Vagina (tissue), 2 donors: ENCODE measurements at places on chromosomes 7 and 10. TPM values are rescaled to one million over a fixed set of nuclear protein-coding genes. Genes with fewer than 3 reads are reported as not detected.

DNA sequence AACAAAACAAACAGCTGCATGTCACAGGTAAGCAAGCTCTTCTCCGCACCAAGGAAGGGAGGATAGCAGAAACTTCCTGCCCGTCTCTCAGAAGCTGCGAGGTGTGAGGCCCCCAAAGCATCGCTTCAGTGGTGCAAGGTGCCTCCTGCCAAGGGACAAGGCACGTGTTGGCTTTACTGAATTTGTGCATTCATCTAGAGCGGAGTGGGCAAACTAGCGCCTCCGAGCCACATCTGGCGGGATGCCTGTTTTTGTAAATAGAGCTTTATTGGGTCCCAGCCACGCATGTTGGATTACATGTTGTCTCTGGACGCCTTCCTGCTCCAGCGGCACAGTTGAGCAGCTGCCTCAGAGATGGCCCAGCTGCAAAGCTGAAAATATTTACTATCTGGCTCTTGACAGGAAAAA lies 27.7 kb downstream of the PHYH start:
- no peak for DNase-seq
- H3K4me3 ChIP-seq, result no peak overlapping the region
- H3K27ac ChIP-seq, result peak overlapping the region; percentile 39
- H3K27me3 ChIP-seq, result no peaks in the 10 kb centered on the region
- no peaks in the 10 kb centered on the region for H3K36me3 ChIP-seq

NOC3L gene
- 21.1 TPM for total RNA-seq

C10orf143 gene
- 0.74 TPM for total RNA-seq

IL6 gene
- total RNA-seq, result 12.0 TPM

- H3K27me3 ChIP-seq, result no peaks in the 10 kb centered on the region
- no peak overlapping the region for H3K27ac ChIP-seq
- DNase-seq, result no peak
- H3K4me1 ChIP-seq, result no peaks in the 10 kb centered on the region
- no peaks in the 10 kb centered on the region for H3K36me3 ChIP-seq
Observed at GRCh38 chr7:142248166-142249160, 9.4 kb downstream of the PRSS58 start.

GRCh38 chr10:111830359-111830758 lies 353.2 kb downstream of the GPAM start:
- no peaks in the 10 kb centered on the region for H3K27me3 ChIP-seq
- no peak overlapping the region for H3K4me3 ChIP-seq
- H3K4me1 ChIP-seq, result peaks cover 10% of the 10 kb centered on the region
- H3K27ac ChIP-seq, result no peak overlapping the region
- no peak for DNase-seq

PSD gene
- 6.4 TPM for total RNA-seq

GRCh38 chr7:43632746-43633145 lies 49.8 kb downstream of the STK17A start:
- H3K4me1 ChIP-seq, result no peaks in the 10 kb centered on the region
- H3K4me3 ChIP-seq, result no peak overlapping the region
- no peaks in the 10 kb centered on the region for H3K36me3 ChIP-seq
- no peak for DNase-seq

NME8 gene
- not detected for total RNA-seq

BLVRA gene
- total RNA-seq, result 65.6 TPM
